ENCODE measurements at places on chromosomes 3 and 15.

DNA sequence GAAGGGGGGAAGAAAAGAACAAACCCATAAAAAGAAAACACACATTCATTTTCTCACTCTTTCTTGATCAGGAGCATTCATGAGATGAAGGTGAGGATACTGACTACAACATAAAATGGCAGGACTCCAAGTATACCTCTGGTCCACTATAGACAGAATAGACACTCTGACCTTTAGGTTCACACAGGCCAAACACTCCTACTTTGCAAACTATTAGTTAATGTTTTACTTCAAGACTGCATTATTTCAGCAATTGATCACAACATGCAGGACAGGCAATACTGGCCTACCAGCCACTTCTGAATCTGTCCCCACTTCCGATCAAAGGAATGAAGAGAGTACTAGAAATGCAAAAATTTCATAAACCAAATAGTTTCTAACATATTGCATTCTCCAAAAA lies 47.0 kb downstream of the LRRFIP2 start:
- DNase-seq = no peak

GRCh38 chr3:175336406-175337133 lies 477.4 kb downstream of the NAALADL2 start:
- DNase-seq = no peak

- DNase-seq = no peak
These were observed 515.6 kb downstream of the ZIC1 start for GRCh38 chr3:147924755-147925154.

DNA sequence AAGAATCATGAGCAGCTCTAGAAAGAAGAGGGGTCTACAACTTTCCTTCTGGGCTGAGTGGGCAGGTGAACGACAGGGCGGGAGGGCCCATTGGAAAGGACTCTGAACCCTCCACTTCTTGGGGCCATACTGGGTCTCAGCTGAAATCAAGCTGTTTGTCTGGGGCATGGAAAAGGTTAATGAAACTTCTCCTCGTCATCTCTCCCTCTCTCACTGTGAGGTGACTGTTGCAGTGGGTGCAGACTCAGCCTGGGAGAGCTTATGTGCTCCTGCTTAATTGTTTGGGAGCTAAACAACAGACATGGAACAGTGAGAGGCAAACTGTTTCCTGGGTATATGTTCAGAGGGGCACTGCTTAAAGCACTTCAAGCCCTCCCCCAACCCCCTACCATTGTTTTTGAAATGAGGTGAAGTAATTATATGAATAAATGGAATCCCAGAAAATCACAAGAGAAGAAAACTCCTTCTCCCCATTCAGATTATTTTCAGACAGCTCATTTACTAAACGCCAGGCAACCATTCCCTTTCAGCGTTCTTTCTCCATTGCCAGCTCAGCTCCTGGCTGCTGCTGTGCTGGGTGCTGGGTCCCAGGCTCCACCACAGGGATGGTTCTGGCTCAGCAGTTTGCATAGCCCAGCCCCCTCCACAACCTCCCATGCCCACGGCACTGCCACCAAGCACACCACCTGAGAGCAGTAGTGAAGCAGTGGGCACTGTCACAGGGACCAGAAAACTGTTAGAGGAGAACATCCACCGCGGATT lies 444.9 kb upstream of the TBL1XR1 start:
- no peak for DNase-seq

- DNase-seq = no peak
These were observed 19.1 kb downstream of the KLF15 start for GRCh38 chr3:126337980-126338651.

GRCh38 chr15:26126070-26126469 lies 262.9 kb upstream of the ATP10A start:
- no peak for DNase-seq

GRCh38 chr15:89893027-89893426 lies 767 bp downstream of the AP3S2 start:
- no peak for DNase-seq

- DNase-seq = no peak
These were observed 178.0 kb upstream of the TBL1XR1 start for GRCh38 chr3:177375316-177375715.

DNA sequence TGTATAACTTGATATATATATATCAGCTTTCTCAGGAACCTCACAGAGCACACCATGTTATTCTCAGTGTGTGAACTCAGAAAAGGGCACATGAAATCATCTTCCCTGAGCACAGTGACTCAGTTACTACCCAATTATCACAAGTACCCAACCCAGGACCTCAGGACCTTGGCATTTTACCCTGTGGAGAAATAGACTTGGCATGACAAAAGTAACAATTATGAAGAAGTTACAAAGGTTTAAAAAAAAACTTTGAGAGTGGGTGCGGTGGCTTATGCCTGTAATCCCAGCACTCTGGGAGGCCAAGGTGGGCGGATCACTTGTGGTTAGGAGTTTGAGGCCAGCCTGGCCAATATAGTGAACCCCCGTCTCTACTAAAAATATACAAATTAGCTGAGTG lies 52.4 kb downstream of the ONECUT1 start:
- no peak for DNase-seq

- peak; percentile 51 for DNase-seq
These were observed 285.1 kb downstream of the LPP start for GRCh38 chr3:188439080-188439479.

Measured in activated naive CD4-positive, alpha-beta T cell treated with anti-CD3 and anti-CD28 coated beads for 36 hours (primary cell).